ENCODE measurements at places on chromosomes 11 and 22.

DNA sequence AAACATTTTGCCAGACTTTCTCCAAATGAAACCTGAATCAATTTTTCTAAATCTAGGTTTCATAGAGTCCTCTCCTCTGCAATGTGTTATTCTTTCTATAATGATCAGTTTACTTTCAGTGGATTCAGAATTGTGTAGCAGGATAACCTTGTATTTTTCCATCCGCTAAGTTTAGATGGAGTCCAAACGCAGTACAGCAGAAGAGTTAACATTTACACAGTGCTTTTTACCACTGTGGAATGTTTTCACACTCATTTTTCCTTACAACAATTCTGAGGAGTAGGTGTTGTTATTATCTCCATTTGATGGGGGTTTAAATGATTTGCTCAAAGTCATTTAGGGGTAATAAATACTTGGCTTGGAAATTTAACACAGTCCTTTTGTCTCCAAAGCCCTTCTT, 9.6 kb downstream of the RAG1 start:
- DNase-seq = no peak

GRCh38 chr22:41382610-41383009, 868 bp downstream of the TEF start:
- DNase-seq = no peak

DNA sequence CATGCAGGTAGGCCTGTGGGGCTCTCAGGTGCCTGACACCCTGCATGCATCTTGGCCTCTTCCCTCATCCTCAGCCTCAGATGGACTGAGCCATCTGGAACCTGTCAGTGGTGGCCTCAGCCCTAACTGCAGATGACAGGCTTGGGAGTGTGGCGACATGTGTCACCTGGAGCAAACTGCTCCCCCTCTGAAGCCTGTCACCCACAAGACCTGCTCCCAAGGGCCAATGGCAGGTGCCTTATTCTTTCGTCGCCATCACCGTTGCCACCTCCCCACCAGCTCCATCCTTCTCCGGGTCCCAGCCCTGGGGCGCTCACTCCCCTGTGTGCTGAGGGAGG, 3.6 kb upstream of the SEPTIN5 start:
- DNase-seq = no peak

- no peak for DNase-seq
These were observed 73.7 kb upstream of the AMOTL1 start for GRCh38 chr11:94694309-94695060.

DNA sequence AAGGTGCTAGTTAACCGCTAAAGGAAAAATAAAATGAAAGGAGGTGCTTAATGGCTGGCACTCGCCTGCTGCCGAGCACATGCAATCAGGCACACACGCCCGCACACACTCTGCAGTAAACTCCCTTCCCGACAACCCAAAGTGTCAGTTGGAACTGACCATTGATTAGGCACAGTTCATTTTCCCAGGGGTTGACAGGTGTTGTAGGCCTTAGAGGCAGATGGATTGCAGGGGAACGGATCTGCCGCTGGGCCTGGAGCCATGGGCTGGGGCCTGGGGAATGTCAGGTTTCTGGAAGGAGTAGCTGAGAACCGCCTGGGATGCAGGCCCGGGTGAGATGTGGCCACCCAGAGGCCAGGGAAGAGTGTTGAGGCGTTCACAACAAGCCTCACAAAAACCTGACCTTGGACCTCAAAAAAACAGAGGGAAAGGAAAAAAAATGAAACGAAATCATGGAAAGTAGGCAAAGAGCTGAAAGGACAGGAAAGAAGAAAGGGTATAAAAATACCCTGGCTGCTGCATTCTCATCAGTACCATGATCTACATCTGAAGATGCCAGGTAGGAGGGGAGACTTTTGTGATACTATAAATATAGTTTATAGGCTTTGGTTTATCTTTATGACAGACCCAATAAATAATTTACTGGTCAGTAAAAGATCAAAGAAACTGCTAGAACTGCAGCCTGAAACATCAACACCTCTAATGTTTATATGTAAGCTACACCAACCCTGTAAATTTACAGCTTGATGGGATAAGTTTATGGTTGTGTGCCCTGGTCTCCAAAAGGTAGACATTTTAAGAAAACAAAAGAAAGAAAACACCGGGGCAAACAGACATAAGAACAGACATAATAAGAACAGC, 313.4 kb downstream of the BUD13 start:
- peak; percentile 30 for DNase-seq

DNA sequence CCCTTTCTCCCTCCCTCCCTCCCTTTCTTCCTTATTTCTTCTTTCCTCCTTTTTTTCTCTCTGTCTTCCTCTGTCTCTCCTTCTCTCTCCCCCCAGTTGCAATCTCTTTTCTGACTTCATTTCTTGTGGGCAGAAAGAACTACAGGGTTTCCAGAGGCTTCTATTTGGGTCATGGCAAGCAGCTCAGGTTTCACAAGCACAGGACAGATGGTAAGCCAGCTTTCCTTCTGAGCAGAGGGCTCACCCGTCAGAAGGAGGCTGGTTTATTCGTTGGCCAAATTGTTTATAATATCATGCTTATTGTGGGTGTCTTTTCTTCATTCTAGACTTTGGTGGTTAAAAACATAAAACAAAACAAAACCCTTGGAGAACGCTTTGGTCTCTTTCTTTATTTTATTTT, 58.9 kb upstream of the CLMP start:
- DNase-seq = no peak

- no peak for DNase-seq
These were observed 203.4 kb downstream of the FAM76B start for GRCh38 chr11:95586155-95586554.

DNA sequence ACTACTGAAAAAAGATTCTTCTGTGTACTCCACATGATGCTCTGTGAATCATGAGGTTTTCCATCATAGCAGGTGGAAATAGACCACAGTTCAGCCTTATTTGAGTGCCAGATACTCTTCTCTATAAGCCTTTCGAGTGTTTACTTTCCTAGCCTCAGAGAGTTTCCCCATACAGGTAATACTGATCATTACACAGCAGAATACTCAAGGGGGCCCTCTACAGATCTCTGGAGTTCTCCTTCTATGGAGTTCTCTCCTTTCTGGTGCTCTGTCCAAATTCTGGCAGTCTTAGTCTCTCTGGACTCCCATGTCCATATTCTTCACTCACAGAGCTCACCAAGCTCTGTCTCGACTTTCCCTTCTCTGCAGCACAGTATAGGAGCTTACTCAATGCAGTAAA, 175.7 kb upstream of the CARD18 start:
- no peak for DNase-seq

GRCh38 chr11:69245491-69246345, 48.2 kb upstream of the MYEOV start:
- DNase-seq = no peak

GRCh38 chr11:765025-765801, 12.1 kb downstream of the GATD1 start:
- DNase-seq = peak; percentile 56
